ENCODE measurements at places on chromosomes 6 and 20.

GRCh38 chr6:31972709-31973350, 892 bp upstream of the DXO start:
- DNase-seq = peak; percentile 35

GRCh38 chr6:138160329-138161087, 1.2 kb upstream of the ARFGEF3 start:
- DNase-seq = no peak

GRCh38 chr6:139881236-139881635, 506.8 kb upstream of the CITED2 start:
- no peak for DNase-seq

- no peak for DNase-seq
These were observed 715.8 kb upstream of the HS3ST5 start for GRCh38 chr6:115058414-115059211.

DNA sequence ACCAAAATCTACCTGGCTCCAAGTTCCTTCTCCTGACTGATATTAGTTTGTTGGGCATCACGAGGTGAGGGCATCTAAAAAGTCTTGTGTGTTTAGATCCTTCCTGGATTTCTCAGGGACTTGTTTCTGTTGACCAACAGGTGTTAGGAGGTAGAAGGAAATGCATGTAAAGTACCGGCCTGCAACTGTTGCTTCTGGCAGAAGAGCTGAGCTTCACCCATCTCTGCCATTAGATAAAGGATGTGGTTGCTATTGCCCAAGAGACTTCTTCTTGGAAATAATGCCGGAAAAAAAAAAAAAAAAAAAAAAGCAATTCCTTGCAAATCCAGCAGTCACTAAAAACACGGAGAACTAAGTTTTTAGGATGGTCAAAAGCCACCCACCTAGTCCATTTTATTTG, 303.1 kb downstream of the CDH26 start:
- no peak for DNase-seq
